ENCODE measurements at places on chromosomes 6 and 20.

GRCh38 chr20:38209054-38209675 lies 44.1 kb upstream of the TGM2 start:
- peak; percentile 79 for DNase-seq
- H3K36me3 ChIP-seq: no peaks in the 10 kb centered on the region
- no peak overlapping the region for H3K4me3 ChIP-seq
- H3K27me3 ChIP-seq: no peaks in the 10 kb centered on the region

GRCh38 chr6:38134704-38135088 lies 315.2 kb downstream of the ZFAND3 start:
- no peak for DNase-seq
- no peaks in the 10 kb centered on the region for H3K27me3 ChIP-seq
- peak overlapping the region; percentile 35 for H3K27ac ChIP-seq
- H3K36me3 ChIP-seq: peaks cover 3% of the 10 kb centered on the region

DNA sequence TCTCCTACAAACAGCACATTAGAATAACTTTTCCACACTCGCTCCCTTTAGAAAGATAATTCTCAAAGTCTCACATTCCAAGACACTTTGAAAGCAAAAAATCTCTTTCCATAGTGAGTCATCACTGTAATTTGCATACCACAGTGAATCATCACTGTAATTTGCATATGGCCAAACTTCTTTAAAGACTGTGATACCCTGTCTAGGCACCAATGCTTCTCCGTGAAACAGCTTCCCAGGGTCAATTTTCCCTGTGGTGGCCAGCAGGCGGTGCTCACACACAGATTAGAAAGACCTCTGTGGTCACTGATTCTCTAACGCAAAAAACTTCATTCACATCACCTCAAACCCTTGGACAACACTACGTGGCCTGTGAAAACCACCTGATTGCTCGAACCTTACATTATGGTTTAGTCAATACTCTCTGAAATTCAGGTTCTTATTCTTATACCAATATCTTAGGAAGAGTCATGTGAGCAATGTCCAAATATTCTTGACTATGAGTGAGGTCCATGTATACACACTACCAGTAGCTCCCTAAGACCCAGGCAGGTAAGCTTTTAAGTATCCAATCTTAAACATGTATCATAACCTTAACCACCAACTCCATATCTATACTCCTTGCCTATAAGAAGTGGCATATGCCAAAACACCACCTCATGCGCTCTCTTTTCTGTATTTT lies 78.5 kb upstream of the PHACTR1 start:
- no peak for DNase-seq
- H3K27ac ChIP-seq: no peak overlapping the region
- no peak overlapping the region for H3K4me3 ChIP-seq
- H3K36me3 ChIP-seq: no peaks in the 10 kb centered on the region

GRCh38 chr6:28107506-28107905 lies 16.9 kb upstream of the ZSCAN16 start:
- no peaks in the 10 kb centered on the region for H3K36me3 ChIP-seq
- no peak overlapping the region for H3K4me3 ChIP-seq
- DNase-seq: no peak
- no peaks in the 10 kb centered on the region for H3K27me3 ChIP-seq
- H3K27ac ChIP-seq: no peak overlapping the region
- no peaks in the 10 kb centered on the region for H3K4me1 ChIP-seq

DNA sequence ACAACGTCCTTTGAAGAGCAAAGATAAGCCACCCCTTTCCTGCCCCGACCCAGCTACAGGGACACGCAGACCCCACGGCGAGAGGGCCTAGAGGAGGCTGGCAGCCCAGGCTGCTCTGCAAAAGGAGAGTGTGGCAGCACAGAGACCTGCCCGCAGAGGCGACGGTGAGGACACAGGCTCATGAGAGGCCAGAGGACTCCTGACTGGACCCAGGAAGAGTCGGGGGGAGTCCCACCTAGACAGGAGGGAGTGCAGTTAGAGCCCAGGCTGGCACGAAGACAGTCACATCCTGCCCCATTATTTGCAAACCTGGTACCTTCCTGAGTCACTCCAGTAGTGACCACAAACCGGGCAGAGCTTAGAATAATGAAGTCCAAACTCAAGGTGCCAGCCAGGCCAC lies 227.7 kb upstream of the CDH4 start:
- H3K27ac ChIP-seq: no peak overlapping the region
- no peaks in the 10 kb centered on the region for H3K36me3 ChIP-seq
- no peaks in the 10 kb centered on the region for H3K4me1 ChIP-seq
- H3K4me3 ChIP-seq: no peak overlapping the region
- DNase-seq: no peak

Data from heart left ventricle (tissue), 16 donors.